NCI-H1105 treated with DMSO at 0.1 percent for 48 hours (cell line): ENCODE measurements at places on chromosomes 13 and 19.

GRCh38 chr13:52760077-52760476 is 20.5 kb upstream of the CNMD start:
- DNase-seq: no peak

DNA sequence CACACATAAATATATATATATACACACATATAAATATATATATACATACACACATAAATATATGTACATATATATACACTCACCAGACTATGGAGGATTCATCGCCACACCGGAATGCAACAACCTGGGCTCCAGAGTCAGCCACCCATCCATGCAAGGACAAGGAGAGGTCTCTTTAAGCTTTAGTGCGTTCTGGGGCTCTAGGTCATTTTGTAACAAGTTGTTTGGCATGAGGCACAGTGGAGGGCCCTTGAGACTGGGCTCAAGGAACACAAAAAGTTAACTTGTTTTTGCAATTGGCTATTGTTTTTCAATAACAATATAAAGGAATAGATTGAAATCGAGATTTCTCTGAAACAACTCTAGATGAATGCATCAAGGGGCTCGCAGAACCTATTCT is 4.9 kb upstream of the ZNF90 start:
- DNase-seq: no peak

DNA sequence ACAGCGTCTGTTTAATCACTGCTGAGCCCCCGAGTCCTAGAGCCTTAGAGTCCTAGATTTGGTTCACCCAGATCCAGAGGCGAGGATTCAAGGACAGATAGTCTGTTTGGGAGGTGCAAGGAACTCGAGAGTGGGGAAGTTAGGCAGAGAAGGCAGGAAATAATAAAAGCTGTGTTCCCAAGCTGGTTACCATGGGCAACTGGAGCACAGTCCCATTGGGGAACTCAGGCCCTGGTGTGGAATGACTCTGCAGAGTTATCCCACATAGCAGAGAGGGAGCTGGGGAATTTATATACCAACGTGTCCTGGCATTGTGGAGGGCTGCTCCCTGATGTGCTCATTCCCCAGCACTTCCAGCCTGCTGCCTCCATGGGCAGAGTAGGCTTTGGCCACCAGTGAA is 9.7 kb downstream of the IGSF23 start:
- no peak for DNase-seq

GRCh38 chr13:48160606-48161278 is 65.8 kb upstream of the MED4 start:
- DNase-seq: no peak

DNA sequence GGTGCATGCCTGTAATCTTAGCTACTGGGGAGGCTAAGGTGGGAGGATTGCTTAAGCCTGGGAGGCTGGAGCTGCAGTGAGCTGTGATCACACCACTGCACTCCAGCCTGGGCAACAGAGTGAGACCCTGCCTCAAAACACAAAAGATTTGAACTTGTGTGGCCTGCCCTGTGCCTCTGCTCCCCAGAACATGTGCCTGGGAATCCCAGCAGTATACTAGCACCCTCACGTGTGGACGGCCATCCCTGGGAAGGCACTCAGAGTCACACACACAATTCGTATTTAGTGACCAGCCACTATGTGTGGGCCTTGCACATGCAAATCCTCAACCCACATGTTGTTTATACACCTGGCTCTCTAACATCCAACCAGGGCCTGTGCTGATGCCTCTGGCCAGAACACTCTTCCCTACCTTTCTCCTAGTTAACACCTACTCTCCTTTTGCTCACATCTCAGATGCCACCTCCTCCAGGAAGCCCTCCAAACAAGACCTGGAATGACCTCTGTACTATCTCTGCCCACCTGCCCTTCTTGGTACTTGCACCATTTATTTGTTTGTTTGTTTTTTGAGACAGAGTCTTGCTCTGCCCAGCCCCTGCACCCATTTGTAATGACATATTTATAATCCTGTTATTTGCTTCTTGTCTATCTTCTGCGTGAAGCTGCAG is 7.7 kb downstream of the GADD45B start:
- no peak for DNase-seq

- peak; percentile 70 for DNase-seq
Measured at GRCh38 chr13:32947411-32948276, 68.6 kb upstream of the KL start.

- DNase-seq: no peak
Measured at GRCh38 chr19:37564624-37565369, 29.8 kb downstream of the ZNF571 start.

DNA sequence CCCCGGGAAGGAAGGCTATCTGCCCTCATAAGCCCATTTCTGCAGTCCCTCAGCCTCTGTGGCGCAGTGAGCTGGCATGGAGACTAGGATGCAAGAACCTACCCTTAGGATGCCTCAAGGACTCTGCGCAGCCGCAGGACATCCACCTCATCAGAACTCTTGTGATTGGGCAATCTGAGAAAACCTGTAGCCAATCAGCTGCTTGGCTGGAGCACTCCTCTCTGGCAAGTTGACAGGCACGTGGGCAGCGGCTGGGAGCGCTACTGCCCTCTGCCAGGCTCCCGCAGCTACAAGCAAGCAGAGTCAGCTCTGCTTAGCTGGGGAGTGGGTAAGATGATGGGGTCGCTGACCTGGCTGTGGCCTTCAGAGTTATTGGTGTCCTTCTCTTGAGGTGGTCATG is 1.5 kb upstream of the ECSIT start:
- DNase-seq: peak; percentile 21

- DNase-seq: no peak
Measured at GRCh38 chr13:41645331-41645730, 188.0 kb downstream of the RGCC start.

DNA sequence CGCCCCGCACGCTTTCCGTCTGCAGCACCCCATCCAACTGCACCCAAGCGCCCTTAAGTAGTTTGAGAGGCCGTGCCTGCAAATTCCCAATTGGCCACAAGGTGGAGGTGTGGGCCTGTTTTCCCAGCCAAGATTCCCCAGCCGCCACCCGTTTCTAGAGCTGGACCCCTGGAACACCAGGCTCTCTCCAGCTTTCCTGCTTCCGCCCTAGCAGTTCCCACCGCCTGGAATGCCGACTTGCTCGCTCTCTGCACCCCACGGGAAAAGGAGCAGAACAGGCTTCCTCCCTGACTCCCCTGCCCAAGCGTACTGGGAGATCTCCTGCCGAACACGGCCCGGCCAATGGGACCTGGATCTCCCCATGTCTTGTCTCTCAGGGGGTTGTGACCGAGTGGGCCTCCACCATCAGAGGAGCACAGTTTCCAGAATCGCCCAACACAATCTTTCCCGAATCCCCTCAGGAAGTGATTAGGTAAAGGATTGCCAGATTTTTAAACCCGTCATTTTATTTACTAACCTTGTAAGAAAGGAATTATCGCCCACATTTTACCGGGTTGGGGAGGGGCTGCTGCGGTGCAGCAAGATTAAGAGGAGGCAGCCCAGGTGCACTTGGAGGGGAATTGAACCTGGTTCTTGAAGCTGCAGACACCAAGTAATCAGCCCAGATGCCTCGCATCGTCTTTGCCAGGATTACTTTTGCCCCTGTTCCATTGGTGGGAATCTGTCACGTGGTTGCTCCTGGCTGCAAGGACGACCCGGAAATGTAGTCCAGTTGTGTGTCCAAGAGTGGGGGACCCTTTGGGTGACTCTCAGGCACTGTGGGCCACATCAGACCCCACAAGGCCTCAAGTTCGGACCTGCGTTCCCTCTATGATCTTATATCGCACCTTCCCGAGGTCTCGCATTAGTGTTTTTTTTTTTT is 3.5 kb upstream of the NAPSA start:
- peak; percentile 67 for DNase-seq

DNA sequence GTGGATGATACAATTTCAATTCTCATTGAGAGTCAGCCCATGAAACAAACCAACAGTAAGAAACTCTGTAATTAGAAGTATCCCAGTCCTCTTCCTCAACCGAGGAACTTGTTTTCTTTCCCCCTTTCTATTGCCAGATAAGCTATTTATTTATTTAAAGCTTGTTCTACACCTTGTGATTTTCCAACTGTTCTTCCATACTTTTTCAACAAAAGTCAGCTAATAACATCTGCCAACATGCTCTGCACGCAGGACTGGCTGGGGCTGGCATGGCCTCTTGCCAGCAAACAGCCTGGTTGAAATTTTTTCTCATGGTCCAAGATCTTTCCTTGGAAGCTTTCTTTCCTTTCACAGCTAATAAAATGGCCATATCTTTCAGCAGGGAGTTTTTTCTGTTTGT is 2.9 kb upstream of the IRS2 start:
- peak; percentile 83 for DNase-seq

GRCh38 chr13:111239764-111240670 is 80.4 kb upstream of the TEX29 start:
- no peak for DNase-seq

GRCh38 chr13:73702419-73703071 is 431.7 kb downstream of the KLF12 start:
- DNase-seq: no peak

GRCh38 chr13:69970520-69970919 is 137.1 kb upstream of the ATXN8OS start:
- no peak for DNase-seq

GRCh38 chr19:15992014-15992413 is 43.2 kb downstream of the OR10H4 start:
- no peak for DNase-seq

DNA sequence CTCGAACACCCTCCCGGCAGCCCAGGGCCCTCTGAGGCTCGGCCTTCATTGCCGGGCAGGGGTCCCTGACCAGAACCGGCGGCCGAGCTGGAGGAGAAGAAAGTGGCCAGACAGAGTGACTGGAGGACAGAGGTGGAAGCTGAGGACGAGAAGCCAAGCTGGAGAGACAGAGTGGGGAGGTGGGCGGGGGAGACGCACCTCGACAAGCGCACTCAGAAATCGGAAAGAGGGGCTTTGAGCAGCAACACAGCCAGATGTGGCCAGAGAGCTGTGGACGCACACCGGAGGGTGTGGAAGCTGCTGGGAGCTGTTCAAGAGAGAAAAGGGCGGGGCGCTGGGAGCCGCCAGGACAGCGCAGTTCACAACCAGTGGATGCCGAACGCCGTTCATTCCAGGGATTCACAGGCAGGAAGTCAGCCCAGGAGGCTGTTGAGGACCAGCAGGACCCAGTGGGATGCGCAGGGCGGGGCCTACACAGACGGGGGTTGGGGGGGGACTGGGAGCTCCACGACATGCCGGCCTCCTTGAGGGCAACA is 28.2 kb upstream of the C13orf46 start:
- DNase-seq: no peak

- no peak for DNase-seq
Measured at GRCh38 chr13:52975161-52975560, 53.5 kb upstream of the OLFM4 start.

- DNase-seq: no peak
Measured at GRCh38 chr13:71754407-71754974, 112.5 kb downstream of the DACH1 start.

DNA sequence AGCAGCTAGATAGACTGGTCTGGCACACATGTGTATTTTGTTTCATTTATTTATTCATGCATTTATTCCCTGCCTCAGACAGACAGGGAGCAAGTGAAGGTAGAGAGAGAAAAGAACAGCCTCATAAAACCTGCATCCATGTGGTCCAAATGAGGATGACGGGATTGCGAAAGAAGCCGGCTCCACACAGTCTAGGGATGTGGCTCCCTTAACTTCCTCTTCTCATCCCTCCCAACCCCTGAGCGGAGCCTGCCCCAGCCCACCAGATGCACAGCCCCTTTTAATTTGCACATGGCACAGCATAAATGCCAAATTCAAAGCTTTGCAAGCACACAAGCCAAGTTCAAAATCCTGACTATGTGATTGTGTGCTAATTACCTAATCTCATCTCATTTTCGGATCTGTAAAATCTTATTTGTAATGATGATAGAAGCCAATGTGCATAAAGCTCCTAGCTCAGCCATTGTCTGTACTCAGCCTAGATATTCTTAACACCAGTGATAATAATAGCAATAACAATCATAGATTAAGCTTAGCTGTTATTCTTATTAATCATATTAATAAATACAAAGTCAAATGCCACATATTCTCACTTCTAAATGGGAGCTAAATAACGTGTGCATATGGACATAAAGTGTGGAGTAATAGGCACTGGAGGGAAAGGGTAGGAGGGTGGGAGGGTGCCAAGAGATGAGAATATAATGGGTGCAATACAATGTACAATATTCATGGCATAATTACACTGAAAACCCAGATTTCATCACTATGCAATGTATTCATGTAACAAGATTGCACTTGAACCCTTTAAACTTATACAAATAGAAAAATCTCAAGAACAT is 156.3 kb downstream of the DCT start:
- DNase-seq: no peak

GRCh38 chr19:4503132-4503824 is 15.0 kb downstream of the PLIN4 start:
- no peak for DNase-seq

GRCh38 chr13:97407540-97407939 is 26.4 kb upstream of the RAP2A start:
- no peak for DNase-seq

GRCh38 chr19:43644181-43644580 is 4.5 kb upstream of the CADM4 start:
- DNase-seq: no peak

GRCh38 chr19:43983912-43984686 is at the start of gene ZNF155:
Gene ZNF155 (plus strand): TSS chr19:43984188. CDS start chr19:43988544, 4,356 bp downstream.
- no peak for DNase-seq

GRCh38 chr13:27918041-27918917 is 1.5 kb upstream of the PDX1 start:
- no peak for DNase-seq

- DNase-seq: no peak
Measured at GRCh38 chr13:99191900-99192399, 8.7 kb upstream of the UBAC2 start.

DNA sequence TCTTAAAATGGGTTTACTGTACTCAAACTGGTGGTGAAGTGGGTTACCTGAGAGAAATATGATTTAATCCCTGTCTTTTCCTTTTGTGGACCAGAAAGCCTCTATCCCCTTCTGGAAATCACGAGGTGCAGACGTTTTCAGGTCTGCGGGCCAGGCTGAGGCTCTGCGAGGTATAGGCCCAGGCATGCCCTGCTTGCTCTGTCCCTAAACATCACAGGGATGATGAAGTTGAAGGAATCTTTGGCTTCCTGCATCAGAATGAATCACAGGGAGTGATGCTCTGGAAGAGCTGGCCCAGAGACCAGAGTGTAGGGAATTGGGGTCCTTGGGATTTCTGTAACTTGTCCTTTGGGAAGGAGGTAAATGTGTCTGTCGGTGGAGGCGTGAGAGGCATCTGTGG is 18.4 kb upstream of the CHST8 start:
- DNase-seq: no peak

GRCh38 chr13:113220877-113221276 is 11.5 kb downstream of the CUL4A start:
- no peak for DNase-seq

DNA sequence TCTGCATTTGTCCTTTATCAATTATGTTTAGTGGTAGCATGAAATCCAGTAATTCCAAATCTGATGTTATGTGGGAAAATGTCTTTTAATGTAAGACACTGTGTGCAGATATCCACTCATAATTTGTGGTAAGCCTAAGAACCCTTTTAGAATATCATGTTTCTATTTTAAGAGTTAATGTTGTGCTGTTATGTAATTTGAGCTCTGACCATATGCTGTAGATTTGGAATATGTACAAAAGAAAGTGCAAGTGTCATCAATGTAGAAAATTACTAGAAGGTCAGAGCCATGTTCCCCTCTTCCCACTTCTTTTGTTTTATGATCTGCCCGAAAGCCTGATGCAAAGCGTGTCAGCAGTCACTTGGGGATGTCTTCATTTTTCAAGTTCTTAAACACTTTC is 44.5 kb downstream of the SCEL start:
- DNase-seq: no peak
